Activated CD4-positive, alpha-beta memory T cell treated with anti-CD3 and anti-CD28 coated beads, Interleukin-2, amount 10 ng/mL, durations not matched to agents 7 days and 5 days (primary cell): ENCODE measurements at places on chromosomes 6 and 20.

GRCh38 chr6:44390158-44390683 lies 2.7 kb downstream of the CDC5L start:
- no peak for DNase-seq
- peak overlapping the region; percentile 6 for H3K4me3 ChIP-seq
- H3K4me1 ChIP-seq, result peaks cover 44% of the 10 kb centered on the region
- peaks cover 58% of the 10 kb centered on the region for H3K36me3 ChIP-seq
- peaks cover 4% of the 10 kb centered on the region for H3K27me3 ChIP-seq

GRCh38 chr20:23409800-23410199 lies 11.5 kb downstream of the NAPB start:
- peaks cover 35% of the 10 kb centered on the region for H3K4me1 ChIP-seq
- H3K27me3 ChIP-seq, result no peaks in the 10 kb centered on the region
- no peak overlapping the region for H3K27ac ChIP-seq
- H3K4me3 ChIP-seq, result no peak overlapping the region
- peaks cover 26% of the 10 kb centered on the region for H3K36me3 ChIP-seq

GRCh38 chr20:833121-833449 lies 430 bp upstream of the FAM110A start:
- H3K27ac ChIP-seq, result peak overlapping the region; percentile 76
- no peak for DNase-seq
- no peaks in the 10 kb centered on the region for H3K27me3 ChIP-seq
- peaks cover 53% of the 10 kb centered on the region for H3K4me1 ChIP-seq

DNA sequence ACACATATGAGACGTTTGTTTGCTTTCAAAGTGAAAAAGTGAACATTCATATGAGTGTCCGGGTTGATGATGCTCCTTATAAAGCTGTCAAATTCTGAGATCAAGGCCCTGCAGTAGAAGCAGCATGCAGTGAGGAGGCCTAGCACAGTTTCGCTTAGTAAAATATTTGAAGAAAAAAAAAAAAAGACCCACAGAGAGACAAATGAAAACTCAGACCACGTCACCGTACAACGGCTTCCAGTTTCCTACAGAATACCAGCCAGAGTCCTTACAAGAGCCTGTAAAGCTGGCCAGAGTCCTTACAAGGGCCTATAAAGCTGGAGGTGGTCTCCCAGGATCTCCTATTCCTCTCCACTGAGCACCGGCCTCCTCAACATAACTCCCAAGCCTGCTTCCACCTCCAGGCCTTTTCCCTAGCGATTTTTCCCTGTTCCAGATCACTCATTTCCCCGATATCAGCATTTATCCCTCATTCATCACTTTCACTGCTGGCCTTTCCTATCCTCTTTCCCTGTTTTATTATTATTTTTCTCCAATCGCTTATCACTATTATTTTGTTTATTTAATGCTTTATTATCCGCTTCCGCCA lies 1.5 kb upstream of the HMGN4 start:
- peak overlapping the region; percentile 98 for H3K27ac ChIP-seq
- H3K36me3 ChIP-seq, result peaks cover 33% of the 10 kb centered on the region
- DNase-seq, result peak; percentile 55
- peaks cover 66% of the 10 kb centered on the region for H3K4me1 ChIP-seq
- peak overlapping the region; percentile 94 for H3K4me3 ChIP-seq
- H3K27me3 ChIP-seq, result no peaks in the 10 kb centered on the region

DNA sequence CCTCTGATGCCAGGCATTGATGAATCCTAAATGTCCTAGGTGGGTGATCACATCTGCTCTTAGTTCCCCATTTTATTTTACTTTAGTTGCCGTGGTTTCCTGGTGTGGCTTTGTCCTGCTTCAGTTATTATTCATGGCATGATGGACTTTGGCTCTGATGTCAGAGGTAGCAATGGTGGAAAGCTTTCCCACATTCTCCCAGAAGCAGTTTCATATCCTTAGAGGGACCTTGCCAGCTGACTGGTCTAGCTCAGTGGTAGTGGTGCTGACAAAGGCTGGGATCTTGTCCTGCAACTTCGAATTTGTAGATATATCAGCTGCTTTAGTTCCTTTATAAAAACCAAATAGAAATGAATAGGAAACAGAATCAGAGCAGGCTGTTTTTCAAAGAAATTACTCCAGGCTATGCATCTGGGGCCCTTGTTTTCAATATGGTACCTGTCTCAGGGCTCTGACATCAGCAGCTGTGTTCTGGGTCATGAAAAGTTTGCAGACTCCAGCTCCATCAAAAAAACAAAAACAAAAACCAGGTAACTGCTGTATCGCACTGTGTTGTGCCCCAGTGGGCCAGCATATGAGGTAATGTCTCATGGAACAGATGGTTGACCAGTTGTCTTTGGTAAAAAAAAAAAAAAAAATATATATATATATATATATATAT lies 133.7 kb downstream of the PLCB4 start:
- no peaks in the 10 kb centered on the region for H3K4me1 ChIP-seq
- no peak overlapping the region for H3K4me3 ChIP-seq
- H3K27me3 ChIP-seq, result no peaks in the 10 kb centered on the region
- no peak overlapping the region for H3K27ac ChIP-seq
- no peak for DNase-seq
- H3K36me3 ChIP-seq, result no peaks in the 10 kb centered on the region

DNA sequence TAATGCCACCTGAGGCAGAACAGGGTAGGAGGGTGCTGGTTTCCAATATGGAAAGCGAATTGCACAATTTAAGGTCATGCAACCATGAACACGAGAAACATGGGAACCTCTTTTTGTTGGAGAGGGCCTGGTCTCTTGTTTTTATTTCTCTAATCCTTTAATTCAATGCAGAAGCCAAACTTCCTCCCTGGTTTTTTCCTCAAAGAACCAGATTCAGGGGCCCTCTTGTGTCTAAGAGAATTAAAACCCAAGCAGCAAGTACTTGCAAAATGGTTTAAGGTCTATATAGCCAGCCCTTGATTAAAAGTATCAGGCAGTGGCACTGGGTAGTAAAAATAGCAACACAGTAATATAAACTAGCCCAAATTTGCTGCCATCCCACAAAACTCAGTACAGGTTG lies 19.5 kb downstream of the GSTA4 start:
- peaks cover 3% of the 10 kb centered on the region for H3K36me3 ChIP-seq
- no peak overlapping the region for H3K27ac ChIP-seq
- H3K4me3 ChIP-seq, result no peak overlapping the region
- H3K4me1 ChIP-seq, result peaks cover 17% of the 10 kb centered on the region
- no peak for DNase-seq
- no peaks in the 10 kb centered on the region for H3K27me3 ChIP-seq
